ENCODE measurements at places on chromosomes 16 and 17. TPM values are rescaled to one million over a fixed set of nuclear protein-coding genes. Genes with fewer than 3 reads are reported as not detected.
A peak's percentile ranks its signal among the peaks of the same experiment; 100 is the strongest.

The CCNF gene
- 35.8 TPM for total RNA-seq

The NPIPB5 gene
- 145 TPM for total RNA-seq

The STXBP4 gene
- 12.8 TPM for total RNA-seq

The ABCC11 gene
- total RNA-seq, result not detected

The NLRC5 gene
- total RNA-seq, result 8.8 TPM

GRCh38 chr16:67244387-67245185 is 2.7 kb downstream of the FHOD1 start:
- no peak for DNase-seq
- H3K27me3 ChIP-seq, result no peaks in the 10 kb centered on the region
- peaks cover 12% of the 10 kb centered on the region for H3K4me1 ChIP-seq

DNA sequence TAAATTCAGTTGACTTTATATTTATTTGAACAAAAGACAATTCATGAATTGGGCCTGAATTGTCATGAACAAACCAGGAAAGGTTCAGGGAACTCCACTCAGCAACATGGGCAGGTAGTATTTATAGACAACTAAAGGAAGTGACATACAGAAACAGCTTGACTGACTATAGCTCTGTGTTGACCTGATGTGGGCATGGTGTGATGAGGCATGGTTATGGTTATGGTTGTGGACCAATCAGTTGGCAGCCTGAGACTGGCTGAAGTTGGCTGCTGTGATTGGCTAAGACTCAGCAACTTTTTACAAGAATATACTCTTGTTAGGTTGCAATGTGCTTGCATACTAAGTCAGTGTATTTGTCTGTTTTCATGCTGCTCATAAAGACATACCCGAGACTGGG is 108.4 kb downstream of the HS3ST3B1 start:
- H3K4me3 ChIP-seq, result no peak overlapping the region
- no peaks in the 10 kb centered on the region for H3K4me1 ChIP-seq
- DNase-seq, result no peak
- H3K27ac ChIP-seq, result no peak overlapping the region

DNA sequence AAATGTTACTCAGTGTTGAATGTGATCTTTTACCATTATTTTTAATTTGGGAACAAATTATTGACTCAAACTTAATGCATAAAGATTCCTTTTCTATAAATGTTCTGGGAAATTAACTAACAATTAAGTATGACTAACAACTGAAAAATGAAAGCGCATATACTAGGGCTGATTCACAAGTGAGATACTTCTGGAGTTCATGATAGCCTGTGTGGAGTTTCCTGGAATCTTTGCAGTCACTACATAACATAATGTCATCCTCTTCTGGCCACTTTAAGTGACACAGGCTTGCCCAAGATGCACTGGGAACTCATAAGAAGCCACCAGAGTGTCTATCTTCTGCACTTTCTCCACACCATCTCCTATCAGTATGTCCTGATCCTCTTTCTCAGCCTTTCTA is 450.3 kb upstream of the CDH11 start:
- no peaks in the 10 kb centered on the region for H3K27me3 ChIP-seq
- no peak overlapping the region for H3K27ac ChIP-seq
- H3K4me1 ChIP-seq, result no peaks in the 10 kb centered on the region
- no peak for DNase-seq

DNA sequence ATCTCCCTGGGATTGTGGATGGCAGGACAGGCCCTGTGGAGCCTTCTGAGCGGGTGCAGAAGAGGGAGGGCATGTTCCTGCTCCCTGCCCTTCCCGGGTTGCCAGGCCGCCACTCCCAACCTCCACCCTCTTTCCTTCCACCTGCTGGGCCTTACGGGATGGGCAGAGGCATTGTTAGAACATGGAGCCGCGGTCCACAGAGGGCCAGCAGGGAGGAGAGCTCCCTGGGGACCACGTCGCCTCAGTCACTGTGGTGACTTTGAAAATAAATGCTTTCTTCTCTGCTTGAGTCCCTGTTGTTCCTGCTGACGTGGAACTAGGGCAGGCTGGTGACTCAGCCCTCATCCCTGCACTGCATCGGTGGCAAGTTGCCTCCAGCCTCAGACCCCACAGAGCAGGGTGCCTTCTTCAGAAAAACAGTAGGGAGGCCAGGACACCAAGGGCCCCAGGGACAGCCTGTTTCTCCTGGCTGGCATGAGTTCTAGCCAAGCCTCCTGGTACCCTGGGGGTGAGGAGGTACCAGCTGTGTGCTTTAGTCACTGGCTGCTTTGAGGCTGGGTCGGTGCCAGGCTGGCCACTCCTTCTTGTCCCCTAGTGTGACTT is 224.9 kb downstream of the SEC14L1 start:
- H3K4me3 ChIP-seq, result no peak overlapping the region
- peaks cover 76% of the 10 kb centered on the region for H3K4me1 ChIP-seq
- no peaks in the 10 kb centered on the region for H3K36me3 ChIP-seq
- H3K27ac ChIP-seq, result peak overlapping the region; percentile 82

GRCh38 chr17:39671651-39672521 is 3.6 kb downstream of the PNMT start:
- no peak for DNase-seq
- H3K36me3 ChIP-seq, result no peaks in the 10 kb centered on the region
- no peaks in the 10 kb centered on the region for H3K27me3 ChIP-seq
- no peak overlapping the region for H3K4me3 ChIP-seq
- H3K4me1 ChIP-seq, result peaks cover 14% of the 10 kb centered on the region
- no peak overlapping the region for H3K27ac ChIP-seq

DNA sequence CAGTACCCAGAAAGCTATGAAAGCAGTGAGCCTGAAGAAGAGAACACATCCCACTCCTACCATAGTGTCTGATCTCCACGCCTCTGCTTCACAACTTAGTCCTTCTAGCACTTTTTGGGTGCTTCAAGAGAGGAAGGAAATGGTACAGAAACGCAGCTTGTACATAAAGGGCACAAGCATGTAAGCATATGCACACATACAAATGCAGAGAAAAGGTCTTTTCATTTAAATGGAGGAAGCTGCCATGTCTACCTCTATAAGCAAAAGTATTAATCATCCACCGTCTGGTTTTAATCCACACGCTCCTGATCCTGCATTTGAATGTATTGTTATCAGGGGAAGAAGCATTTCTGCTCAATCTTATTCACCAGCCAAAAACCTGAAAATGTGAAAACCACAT is 100.7 kb downstream of the HIC1 start:
- DNase-seq, result no peak
- H3K4me3 ChIP-seq, result no peak overlapping the region
- H3K27me3 ChIP-seq, result no peaks in the 10 kb centered on the region
- H3K4me1 ChIP-seq, result no peaks in the 10 kb centered on the region
- H3K36me3 ChIP-seq, result no peaks in the 10 kb centered on the region

DNA sequence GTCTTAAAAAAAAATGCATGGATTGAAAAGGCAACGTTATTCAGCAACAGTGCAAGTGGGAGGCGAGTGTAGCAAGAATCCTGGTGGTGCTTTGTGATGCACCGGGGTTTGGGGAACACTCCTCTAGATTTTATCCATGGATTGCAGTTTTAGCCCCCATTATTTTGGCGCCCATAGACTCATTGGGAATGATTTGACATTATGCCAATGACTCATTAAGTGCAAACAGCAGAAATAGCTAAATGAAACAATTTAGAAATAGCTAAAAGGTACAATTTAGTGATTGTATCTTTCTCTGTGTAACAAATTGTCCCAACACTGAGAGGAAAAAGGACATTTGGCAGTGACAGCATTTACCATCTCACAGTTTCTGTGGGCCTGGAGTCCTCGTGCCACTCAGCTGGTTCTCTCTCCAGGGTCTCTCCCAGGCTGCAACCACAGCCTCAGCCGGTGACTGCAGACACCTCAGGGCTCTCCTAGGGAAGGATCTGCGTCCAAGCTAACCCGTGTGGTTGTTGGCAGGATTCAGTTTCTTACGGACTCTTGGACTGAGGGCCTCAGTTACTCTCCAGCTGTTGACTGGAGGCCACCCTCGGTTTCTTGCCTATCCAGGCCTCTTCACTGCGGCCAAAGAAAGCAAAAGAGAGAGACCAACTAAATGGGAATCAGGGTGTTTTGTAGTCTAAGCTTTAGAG is 398.7 kb downstream of the SNX29 start:
- no peaks in the 10 kb centered on the region for H3K4me1 ChIP-seq
- no peak for DNase-seq
- no peak overlapping the region for H3K4me3 ChIP-seq

DNA sequence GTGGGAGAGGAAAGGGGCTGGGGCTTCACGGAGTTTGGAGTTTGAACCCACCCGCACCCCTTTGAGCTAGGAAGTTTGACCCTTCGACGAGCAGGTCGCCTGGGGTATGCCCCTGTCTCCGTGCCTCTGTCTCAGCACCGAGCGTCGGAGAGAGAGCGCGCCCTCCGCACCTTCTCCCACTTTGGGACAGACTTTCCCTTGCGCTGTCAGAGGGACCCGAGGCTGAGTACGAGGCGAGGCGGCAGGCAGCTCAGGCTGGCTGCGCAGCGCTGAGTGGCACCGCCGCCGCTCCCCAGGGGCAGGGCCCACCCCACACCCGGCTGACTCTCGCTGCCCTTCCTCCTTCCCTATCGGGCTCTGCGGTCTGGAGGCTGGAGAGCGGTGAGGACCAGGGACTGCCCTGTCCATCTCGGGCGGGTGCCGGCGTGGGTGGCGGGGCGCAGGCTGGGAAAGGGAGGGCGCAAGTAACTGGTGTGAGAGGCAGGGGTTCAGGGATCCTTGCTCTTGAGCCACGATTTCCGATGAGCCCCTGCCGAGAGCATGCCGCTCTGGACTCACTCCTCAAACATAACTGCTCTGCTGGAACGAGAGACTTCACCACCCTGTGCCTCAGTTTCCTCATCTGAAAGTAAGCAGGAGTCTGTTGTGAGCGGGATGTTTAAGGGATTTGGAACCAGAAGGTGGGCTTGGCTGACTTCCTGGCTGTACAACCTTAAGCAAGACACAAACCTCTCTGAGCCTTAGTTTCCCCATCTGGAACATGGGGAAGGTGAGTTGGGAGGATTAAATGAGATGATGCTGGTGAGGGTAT is 981 bp downstream of the BEAN1 start:
- H3K27ac ChIP-seq, result no peak overlapping the region
- no peaks in the 10 kb centered on the region for H3K36me3 ChIP-seq
- H3K4me3 ChIP-seq, result peak overlapping the region; percentile 31
- H3K4me1 ChIP-seq, result no peaks in the 10 kb centered on the region
- peaks cover 9% of the 10 kb centered on the region for H3K27me3 ChIP-seq
- no peak for DNase-seq

GRCh38 chr16:69917311-69917710 is 33.8 kb upstream of the CLEC18A start:
- H3K27me3 ChIP-seq, result no peaks in the 10 kb centered on the region
- peaks cover 7% of the 10 kb centered on the region for H3K4me1 ChIP-seq
- H3K27ac ChIP-seq, result no peak overlapping the region
- H3K36me3 ChIP-seq, result no peaks in the 10 kb centered on the region
- no peak for DNase-seq
- no peak overlapping the region for H3K4me3 ChIP-seq

DNA sequence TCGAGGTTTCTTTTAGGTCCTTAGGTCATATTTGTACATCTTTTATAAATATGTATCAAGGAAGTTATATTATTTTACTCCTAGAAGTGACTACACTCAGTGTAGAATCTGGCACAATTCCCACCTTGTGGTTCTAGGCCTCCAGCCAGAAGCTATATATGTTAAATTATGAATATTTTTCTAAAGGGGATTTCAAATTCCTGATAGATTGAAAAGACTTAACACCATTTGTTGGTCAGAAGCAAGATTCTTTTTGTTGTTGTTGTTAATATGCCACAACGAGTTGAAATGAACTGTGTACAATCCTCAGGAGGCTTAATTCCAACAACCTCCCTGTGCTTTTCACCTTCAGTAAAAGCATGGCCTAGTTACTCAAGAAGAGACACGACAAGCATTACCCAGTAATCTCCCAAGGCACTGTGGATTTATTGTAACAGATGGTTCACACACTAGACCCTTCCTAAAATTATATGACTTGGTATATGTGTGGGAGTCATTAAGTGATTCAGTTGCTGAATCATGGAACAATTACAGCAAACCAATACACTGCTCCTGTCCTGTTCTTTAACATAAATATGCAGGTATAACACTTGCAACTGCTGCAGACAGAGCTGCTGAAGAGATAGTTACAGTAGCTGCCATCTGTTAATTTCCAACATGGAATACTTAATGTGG is 964.4 kb upstream of the GOT2 start:
- no peak for DNase-seq
- H3K27me3 ChIP-seq, result no peaks in the 10 kb centered on the region
- H3K36me3 ChIP-seq, result no peaks in the 10 kb centered on the region
